Stimulated activated CD8-positive, alpha-beta memory T cell treated with anti-CD3 and anti-CD28 coated beads, Interleukin-4, amount 100 ng/mL, for 48 hours (primary cell): ENCODE measurements at places on chromosomes 11 and 22.
A peak's percentile ranks its signal among the peaks of the same experiment; 100 is the strongest.

DNA sequence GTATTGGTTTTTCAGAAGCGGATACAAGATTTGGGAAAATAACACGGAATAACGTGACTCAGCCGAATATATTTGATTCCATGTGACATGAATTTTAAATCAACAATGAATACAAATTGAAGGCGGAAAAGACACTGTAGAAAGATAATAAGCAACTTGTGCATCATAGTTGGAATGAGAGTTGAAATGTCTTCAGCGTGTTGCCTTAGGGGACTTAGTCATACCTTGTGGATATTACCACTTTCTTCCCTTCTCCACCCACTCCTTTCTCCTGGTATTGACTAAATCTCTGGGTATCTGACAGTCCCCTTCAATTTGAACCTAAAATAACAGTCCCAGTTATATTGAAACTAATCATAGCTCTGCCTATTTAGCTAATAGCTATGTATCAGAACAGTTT lies 2373.1 kb upstream of the RAG2 start:
- DNase-seq: no peak

DNA sequence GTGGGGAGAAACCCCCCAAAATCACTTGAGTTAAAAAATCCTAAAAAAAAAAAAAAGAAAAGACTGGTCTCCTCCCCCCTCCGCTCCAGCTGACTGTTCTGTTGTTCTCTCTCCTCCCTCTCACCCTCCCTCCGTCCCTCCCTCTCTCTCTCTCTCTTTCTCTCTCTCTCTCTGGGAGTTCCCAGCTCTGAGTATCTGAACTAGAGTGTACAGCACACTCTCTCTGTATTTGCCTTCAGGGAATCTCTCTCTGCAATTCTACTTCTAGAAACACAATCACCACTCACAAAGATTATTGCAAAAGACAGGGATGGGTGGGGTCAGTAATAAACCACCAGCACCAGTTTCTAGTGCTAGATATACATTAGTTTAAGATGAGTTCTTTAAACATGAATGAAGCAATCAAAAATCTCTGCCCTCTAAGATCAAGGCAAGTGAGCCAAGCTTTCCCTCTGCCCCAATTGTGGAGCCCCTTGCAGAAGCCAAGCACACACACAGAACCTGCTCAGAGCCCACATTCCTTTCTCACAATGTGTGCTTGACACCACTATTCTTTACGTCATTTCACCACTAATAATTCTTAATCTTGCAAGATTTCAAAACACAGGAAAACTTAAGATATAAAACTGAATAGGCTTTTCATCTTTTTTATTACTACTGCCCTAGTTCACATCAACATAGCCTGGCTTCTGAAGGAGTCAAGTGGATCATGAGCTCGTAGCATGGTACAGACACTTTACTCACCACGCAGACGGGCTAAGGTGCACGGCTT lies 133.5 kb downstream of the RBFOX2 start:
- no peak for DNase-seq

DNA sequence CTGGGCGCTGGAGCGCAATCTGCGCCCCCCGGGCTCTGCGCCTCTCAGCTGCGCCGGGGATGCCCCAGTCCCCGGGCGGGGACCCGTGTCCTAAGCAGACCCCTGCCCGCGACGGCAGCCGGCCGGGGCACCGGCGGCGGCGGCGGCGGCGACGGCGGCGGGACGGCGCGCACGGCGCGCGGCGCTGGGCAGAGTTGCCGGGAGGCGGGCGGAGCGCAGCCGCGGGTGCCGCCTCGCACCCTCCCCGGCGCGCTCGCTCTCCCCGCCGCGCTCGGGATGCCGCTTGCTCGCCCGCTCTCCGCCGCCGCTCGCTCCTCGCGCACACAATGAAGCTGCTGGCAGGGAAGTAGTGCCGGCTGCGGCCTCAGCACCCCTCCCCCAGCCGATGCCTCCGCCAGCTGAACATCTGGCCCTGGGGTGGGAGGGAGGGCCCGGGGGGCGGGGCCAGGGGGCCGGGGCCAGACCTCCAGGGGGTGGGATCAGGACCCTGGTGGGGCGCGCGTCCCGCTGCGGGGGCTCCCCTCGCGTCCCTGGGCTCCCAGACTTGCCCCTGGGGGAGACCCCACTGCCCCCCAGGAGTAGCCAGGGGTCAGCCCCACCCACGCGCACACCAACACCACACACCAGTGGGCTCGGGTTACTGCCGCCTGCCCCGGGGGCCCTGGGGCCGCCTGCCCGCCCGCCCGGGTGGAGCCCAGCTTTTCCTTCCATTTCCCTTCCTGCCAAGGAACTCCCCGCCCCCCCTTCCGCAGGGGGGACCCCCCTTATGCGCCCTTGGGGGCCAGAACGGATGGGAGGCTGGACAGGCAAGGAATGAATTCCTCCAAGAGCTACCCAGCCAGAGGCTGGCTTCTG lies at the start of gene RCOR2:
Gene RCOR2, minus strand, starts transcription at position 328 of the 855 bp plus-strand sequence. CDS start 708 bp downstream, outside the sequence.
- DNase-seq: peak; percentile 76

- DNase-seq: no peak
Measured at GRCh38 chr22:30245181-30245984, 1.2 kb downstream of the LIF start.

DNA sequence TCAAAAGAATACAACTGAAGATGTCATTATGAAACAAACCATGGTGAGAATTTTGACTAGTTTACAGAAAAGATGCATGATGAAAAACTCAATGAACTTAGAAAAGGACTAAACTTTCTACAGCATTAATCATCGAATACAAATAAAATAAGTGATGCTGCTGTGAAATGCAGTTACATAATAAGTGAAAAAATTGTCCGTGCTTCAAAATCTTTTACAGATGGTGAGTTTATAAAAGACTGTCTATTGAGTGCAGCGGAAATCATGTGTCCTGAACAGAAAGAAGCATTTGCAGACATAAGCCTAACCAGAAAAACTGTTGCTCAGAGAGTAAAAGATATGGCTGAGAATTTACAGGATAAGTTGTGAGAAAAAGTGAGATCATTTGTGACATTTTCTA lies 33.8 kb downstream of the NEAT1 start:
- DNase-seq: no peak

GRCh38 chr11:42975180-42975529 lies 336.6 kb upstream of the API5 start:
- no peak for DNase-seq

GRCh38 chr11:62908468-62909072 lies 12.6 kb downstream of the CHRM1 start:
- DNase-seq: no peak

DNA sequence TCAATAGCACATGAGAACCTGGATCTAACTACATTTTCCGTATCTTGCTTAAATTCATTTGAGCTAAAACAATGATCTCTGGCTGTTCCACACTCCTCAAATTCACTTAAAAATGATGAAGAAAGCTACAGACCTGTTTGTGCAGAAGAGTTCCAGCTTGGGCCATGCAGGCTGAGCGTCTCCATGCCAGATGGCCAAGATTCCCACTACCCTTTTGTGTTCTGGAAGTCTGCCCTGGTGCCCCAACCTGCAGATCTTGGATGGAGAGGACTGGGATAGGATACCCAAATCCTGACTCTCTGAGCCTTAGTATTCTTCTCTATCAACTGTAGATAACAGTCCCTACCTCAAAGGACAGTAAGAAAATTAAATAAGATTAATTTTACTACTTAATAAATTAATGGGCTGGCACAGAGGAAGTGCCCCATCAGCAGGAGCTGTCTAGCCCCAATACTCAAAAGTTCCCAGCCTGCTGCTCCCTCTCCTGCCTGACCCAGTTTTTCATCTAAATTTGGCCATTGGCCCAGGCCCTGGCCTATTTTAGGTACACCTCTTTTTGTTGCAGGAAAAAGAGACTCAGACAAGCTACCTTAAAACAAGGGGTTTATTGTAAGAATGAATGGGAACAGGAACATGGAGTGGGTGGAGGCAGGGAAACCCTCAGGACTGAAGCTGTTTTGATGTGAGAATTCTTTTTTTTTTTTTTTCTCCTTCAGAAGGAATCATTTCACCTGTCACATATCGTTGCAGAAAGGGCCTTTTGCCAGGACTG lies 81.4 kb upstream of the GRK3 start:
- DNase-seq: no peak
